Kasumi-1 (cell line): ENCODE measurements at places on chromosomes 1 and 21.

- no peak for DNase-seq
Measured at GRCh38 chr1:6509919-6510291, 18.4 kb upstream of the PLEKHG5 start.

DNA sequence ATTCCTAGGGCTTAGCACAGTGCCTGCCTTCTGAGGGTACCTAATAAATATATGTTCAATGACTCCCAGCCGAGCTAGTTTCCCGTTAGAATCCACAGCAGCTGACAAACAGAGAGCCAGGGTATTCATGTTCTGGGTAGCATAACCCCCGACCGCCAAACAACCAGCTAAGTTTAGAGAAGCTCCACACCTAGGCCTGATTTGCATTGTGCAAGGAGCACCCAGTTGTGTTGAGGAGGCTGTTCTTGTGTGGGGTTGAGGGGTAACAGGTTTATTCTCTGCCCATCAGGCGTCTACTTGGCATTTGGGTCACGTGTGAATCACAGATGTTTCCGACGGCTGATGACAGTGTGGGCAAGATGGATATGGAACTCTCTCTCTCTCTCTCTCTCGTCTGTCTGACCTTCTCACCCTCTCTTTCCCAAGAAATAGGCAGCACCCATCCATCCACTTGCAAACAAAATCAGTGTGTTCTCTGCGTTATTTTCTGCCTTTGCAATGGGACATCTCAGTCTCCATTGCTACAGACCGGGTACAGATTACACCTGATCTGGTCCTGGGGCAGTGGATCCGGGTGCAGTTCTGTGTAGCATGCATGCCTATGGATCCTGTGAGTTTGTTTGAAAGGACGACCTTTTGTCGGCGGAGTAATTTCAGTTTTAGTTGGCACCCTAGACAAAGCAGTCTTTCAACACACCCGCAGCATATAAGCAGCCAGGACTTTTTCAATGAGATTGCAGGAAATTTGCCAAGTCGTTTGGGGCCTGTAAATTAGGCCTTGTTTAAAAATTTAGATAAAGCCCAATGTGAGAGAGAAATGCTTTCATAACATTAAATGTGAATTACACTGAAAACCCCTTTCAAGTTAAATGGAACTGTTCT is 29.4 kb downstream of the KAZN start:
- no peak for DNase-seq

- DNase-seq = peak; percentile 75
Measured at GRCh38 chr1:180881806-180882509, 30.7 kb upstream of the KIAA1614 start.

DNA sequence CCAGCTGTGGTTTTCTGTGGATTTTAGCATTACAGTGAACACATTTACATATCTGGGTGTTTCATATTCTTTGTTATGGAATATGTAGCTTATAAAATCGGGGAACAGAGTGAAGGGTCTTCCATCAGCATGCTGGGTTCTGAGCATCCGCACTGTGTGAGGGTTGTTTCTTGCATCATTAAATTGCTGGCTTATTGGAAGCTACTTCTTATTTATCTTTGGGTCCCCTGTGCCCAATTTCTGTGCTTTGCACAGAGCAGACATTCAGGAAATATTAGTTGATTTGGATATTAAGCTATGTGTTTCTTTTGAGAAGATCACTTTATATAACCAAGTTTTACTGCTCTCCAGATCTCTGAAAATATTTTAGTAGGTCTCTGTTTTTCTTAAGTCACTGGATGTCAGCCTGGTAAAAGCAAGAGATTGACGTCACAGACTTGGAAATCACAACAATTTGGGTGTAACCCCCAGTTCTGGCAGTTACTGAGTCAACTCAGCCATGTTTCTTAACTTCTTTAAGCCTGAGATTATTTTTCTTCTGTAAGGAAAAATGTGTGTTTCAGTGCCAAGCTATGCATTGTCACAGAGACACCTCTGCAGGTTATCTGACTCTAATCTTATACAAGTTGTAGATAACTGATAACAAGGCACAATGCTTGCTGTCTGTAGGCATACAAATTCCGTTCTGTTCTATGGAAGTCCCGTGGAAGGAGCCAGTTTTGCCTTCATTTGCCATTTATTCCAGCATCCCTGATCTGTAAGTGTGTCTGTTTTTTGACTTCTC is 258.3 kb upstream of the KAZN start:
- no peak for DNase-seq

DNA sequence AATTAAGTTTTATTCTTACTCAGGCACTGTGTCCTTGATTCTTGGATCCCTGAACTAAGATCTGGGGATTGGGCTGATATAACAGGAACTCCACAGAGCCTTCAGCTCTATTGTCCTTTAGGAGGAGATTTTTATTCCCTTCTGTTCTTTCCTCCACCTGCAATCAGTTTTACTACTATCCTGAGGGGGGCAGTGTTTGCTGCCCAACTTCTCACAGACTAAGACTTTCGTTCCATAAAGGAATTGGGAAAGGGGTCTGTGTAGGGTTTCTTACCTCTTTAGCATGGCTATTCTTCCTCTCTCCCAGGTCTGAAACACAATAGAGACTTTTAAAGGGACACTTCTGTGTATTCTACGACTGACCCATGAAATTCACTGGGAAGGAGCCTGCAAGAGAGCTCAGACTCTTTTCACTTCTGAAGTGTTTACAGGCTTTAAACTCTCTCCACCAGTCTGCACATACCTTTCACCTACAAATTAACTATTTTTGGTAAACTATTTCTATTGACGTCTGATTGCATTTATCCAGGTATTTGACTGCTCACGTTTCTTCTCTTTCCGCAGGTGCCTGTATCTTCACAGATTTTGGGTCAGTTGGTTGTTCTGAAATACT is 103.3 kb upstream of the DEPDC1 start:
- DNase-seq = peak; percentile 42

DNA sequence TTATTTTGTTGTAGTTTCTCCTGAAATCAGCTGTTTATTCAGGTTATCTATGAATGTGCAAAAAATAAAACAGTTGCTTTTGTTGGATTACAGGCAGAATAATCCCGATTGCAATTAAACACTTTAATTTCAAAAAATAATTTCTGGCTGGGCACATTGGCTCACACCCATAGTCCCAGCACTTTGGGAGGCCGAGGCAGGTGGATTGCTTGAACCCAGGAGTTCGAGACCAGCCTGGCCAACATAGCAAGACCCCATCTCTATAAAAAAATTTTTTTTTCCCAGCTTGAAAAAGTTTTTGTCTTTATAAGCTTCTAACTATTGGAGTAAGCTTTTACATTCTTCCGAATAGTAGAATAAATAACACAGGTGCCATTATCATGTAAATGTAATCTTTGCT is 15.3 kb downstream of the RCAN3 start:
- DNase-seq = no peak

GRCh38 chr1:230797376-230797920 is 50.3 kb downstream of the CAPN9 start:
- no peak for DNase-seq

- DNase-seq = no peak
Measured at GRCh38 chr21:41209016-41209619, 41.2 kb downstream of the BACE2 start.

DNA sequence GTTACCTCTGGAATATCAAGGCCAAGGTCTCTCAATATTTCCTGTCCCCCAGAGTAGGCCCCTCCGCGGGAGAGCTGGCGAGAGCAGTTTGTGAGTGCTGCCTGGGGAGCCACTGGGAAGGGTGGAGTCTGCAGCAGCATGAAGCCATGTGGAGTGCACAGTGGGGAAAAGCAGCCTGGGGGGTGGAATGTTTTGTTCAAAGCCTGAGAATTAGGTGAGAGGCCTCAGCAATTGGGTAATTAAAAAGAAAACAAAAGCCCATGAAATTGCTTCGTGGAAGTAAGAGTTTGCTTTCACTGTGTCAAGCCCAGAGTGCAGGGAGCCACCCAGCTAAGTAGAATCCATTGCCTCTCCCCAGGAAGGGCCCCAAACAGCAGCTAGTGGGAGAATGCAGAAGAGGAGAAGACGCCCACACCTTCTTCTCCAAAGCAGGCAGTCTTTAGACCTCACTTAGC is 30.2 kb upstream of the DISC1 start:
- peak; percentile 11 for DNase-seq

DNA sequence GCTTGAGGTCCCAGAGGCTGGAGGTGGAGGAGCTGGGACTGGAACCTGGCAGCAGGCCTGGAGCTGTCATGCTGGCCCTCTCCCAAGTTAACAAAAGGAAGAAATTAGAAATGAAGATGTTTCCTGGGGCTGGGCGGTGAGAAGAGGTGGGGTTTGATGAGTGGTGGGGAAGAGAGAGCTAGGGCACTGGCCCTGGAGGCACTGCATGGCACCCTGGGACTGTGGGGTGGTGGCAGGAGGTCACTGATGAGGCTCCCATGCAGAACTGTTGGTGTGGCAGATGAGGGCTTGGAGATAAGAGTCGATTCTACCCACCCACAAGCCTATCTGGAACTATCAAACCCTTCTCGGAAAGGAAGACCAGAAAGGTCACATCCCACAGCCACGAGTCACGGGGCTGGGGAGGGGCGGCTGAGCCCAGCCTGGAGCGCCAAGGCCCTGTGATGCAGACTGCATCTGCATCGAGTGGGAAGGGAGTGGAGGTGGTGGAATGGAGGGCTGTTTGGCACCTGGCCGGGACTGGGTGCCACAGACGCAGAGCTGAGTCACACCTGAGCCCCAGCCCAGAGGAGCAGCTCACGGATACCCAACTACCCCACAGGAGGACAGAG is 29.4 kb downstream of the MRPL37 start:
- no peak for DNase-seq

- DNase-seq = no peak
Measured at GRCh38 chr1:156012051-156012817, 8.5 kb downstream of the SSR2 start.

DNA sequence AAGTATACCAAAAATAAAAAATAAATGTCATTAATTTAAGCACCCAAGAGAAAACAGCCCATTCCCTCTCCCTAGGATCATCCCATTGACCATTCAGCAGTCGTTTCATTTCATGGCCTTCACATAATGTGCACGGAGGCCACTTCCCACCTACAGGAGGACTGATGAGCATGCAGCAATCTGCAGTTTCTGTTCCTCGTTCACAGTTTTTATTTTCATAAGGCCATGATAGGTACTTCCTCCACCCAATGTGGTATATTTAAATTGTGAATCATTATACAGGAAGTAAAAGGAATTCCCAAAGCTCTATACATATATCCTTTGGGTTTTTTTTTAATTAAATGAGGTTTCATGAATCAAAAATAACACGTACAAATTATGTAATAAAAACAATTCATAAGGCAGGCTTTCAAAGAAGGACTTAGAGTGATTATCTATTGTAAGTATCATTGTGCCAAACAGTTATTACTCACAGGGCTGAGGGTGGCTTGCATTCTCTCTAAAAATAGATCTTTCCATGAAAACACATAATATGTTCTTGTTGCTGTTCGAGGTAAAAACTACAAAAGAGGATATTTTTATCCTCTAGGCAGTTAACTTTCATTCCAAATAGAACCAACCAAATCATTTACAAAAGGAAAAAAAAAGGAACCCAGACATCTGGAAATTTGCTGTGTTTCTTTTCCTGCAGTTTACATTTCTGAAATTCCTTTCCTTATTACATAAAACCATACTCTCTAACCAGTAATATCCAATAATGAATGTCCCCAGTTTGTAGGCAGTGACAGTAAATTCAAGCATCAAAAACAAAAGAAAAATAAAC is 27.5 kb upstream of the SLC44A3 start:
- DNase-seq = peak; percentile 41

DNA sequence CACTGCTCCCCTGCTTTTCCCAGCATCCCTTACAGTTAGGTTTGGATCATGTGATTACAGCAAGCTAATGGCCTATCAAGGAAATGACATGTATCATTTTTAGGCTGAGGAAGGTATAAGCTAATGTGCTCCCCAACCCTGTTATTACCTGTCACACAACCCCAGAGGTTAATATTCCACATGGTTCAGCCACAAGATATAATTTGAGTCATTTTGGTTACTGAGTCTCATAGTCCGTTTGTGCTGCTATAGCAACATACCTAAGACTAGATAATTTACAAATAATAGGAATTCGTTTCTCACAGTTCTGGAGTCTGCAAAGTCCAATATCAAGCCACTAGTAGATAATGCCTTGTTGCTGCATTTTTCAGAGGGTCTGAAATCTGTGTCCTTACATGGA is 29.1 kb upstream of the SLC16A1 start:
- DNase-seq = no peak
